ENCODE measurements at places on chromosomes 16 and 17.

GRCh38 chr17:46125831-46126230 is 67.4 kb downstream of the KANSL1 start:
- no peak for DNase-seq

- DNase-seq, result no peak
Measured at GRCh38 chr16:82522026-82522425, 104.7 kb upstream of the CDH13 start.

DNA sequence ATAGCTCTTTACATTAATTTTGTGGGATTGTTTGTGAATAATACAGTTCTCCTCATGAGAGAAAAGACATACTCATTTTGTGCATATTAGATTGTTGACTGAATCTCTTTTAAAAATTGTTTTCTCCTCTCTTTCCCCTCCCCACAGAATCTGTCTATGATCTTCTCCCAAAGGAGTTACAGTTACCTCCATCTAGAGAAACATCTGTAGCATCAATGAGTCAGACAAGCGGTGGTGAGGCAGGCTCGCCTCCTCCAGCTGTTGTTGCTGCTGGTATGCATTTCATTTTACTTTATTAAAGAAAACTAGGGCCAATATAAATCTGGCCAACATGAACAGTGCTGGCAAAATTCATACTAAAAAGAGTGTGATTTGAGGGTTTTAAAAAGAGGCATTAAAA is 60.5 kb downstream of the NFAT5 start:
- no peak for DNase-seq

GRCh38 chr17:17820463-17821158 is 16.2 kb downstream of the SREBF1 start:
- DNase-seq, result no peak

Measured in smooth muscle cell of the brain vasculature (primary cell).